Sciatic nerve (tissue), 2 donors: ENCODE measurements at places on chromosomes 7 and 10. TPM values are rescaled to one million over a fixed set of nuclear protein-coding genes. Genes with fewer than 3 reads are reported as not detected.

GRCh38 chr10:103637927-103638557, 144.5 kb downstream of the NEURL1 start:
- peak; percentile 91 for DNase-seq

The SPRN gene
- 0.13 TPM for total RNA-seq

DNA sequence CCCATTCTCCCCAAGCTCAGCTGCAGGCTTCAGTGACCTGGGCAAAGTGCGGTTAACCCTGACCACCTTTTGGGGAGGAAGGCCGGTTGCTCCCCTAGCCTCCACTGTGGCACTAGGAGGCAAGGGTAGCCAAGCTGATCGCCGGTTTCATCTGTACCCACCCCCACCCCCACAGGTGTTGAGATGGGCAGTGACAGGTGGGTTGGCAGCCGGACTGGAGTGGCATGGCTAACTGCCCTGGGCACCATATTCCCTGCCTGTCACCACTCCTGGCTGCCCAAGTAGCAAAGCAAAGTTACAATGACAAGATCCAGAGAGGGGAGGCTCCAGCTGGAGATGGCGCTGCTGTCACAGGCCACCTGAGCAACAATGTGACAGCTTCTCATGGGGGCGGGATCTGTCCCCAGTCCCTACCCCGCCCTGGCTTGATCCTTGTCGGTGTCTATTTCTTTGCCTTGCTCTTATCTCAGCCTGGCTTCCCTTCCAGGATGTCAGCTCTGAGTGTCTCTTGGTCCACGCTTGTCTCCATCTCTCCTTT, 27.0 kb upstream of the BMS1 start:
- DNase-seq: no peak

DNA sequence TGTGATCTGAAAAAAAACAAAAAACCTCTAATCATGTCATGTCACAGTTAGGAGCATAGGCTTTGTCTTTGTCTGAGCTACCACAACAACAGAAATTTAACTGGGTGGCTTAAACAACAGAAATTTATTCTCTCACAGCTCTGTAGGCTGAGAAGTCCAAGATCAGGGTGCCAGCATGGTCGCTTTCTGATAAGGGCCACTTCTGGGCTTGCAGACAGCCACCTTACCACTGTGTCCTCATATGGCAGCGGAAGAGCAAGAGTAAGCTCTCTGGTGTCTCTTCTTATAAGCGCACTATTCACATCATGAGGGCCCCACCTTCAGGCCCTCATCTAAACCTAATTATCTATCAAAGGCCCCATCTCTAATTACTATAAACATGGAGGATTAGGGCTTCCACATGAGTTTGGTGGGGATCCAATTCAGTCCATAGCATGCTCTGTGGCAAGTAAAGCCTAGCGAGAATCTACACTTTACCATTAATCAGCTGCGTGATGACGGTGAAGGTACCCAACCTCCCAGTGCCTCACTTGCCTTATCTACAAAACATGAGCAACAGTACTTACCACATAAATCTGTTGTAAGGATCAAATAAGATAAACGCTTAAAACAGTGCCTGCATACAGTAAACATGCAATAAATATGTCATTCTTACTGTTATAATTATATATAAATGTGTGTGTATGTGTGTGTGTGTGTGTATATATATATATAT, 17.3 kb downstream of the ZNF438 start:
- DNase-seq: no peak

DNA sequence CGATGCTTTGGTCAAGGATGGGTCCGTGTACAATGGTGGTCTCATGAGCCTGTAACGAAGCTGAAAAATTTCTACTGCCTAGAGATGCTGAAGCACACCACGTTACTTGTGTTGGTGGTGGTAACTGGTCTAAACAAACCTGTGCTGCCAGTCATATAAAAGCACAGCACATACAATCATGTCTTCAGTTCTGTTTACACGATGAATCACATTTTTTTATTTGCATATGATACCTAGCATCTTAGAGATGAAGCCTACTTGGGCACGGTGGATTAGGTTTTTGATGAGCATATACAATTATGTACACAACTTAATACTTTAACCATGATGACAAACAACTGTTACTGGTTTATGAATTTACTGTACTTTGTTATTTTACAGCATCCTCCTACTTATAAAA, 201.0 kb downstream of the ZMYND11 start:
- DNase-seq: no peak

GRCh38 chr10:11063856-11064255, 46.2 kb downstream of the CELF2 start:
- DNase-seq: no peak

The MCM10 gene
- 0.45 TPM for total RNA-seq
